Activated CD8-positive, alpha-beta memory T cell treated with anti-CD3 and anti-CD28 coated beads for 1 hour (primary cell): ENCODE measurements at places on chromosomes 1 and 21.

DNA sequence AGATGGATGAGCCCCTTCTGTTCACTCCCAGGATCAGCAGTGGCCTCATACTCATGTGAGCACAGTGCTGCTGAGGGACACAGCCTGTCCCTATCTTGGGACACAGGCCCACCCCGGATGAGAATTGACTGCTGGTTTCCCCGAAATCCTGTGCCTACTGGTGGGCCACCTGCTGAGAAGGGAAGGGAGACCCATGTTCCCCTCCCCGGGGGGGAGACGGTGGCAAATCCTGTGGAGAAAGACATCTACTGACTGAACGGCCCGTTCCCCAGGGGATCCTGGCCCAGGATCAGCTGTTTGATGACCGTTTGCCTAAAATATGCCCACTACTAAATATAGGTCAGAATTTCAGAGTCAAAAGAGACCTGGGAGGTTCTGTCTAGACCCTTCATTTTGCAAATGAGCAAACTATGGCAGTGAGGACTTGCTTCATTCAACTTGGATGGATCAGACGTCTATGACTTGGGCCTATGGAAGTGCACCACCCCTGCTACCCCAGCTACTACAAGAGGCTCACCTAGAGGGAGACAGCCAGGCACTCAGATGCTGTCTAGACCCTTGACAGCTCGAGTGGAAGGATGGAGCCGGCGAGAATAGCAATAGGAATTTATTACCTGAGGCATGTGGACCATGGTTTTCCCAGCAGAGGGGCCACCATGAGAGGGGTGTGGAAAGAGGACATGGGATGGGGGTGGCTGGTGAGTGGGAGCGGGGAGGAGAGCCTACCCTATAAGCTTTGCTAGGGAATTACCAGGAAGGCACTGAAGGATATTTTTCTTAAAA is 15.6 kb upstream of the THEMIS2 start:
- no peak for DNase-seq

DNA sequence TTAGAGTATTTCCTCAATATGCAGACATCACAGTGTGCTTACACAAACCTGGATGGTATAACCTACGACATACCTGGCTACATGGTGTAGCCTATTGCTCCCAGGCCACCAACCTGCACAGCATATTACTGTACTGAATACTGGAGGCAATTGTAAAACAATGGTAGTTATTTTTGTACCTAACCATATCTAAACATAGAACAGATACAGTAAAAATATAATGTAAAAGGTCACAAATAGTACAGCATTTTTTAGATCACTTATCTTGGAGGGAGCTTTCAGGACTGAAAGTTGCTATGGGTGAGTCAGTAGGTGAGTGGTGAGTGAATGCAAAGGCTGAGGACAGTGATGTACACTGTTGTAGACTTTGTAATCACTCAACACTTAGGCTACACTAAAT is 492.3 kb downstream of the MRPL39 start:
- DNase-seq = no peak

- no peak for DNase-seq
Observed at GRCh38 chr1:189929501-189930099, 548.1 kb downstream of the BRINP3 start.

GRCh38 chr1:119286587-119287181 is 81.9 kb upstream of the HAO2 start:
- no peak for DNase-seq

GRCh38 chr21:14538483-14538882 is 7.6 kb downstream of the SAMSN1 start:
- DNase-seq = no peak

GRCh38 chr1:72846476-72847278 is 564.3 kb upstream of the NEGR1 start:
- DNase-seq = no peak

DNA sequence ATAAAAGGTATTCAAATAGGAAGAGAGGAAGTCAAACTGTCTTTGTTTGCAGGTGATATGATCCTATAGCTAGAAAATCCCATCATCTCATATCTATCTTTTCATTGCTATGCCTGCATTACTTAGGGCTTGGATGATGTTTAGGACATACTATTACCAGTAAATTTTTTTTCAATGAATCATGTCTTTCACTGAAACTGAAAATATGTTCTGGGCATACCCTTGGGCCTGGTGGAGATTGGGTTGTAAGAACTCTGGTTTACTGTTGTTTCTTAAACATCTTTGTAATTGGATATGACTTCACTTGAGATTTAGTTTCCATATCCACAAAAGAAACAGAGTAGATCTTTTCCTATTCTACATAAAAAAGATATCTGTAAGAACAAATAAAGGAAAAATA is 502.2 kb upstream of the PRMT6 start:
- no peak for DNase-seq

DNA sequence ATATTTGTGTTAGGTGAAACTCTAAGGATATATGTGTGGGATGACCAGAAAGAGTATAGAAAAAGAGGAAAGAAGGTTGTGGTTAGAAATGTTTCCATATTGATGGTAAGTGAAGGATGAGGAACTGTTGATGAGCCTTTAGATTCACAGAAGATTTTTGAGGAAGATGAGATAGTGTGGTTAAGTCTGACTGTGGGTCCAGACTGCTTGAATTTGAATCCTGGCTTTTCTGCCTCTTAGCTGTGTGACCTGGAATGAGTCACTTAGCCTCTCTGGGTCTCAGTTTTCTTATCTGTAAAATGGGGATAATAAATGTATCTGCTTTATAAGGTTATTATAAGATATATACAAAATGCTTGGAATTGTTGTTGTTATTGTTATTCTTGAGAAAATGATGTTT is 27.5 kb downstream of the RGL1 start:
- no peak for DNase-seq

GRCh38 chr1:3821004-3821403 is 24.7 kb upstream of the LRRC47 start:
- DNase-seq = no peak
